NCI-H2081 (cell line): ENCODE measurements at places on chromosomes 13 and 19.
A peak's percentile ranks its signal among the peaks of the same experiment; 100 is the strongest.

GRCh38 chr19:49639401-49640112, 386 bp downstream of the RRAS start:
- no peak for DNase-seq

DNA sequence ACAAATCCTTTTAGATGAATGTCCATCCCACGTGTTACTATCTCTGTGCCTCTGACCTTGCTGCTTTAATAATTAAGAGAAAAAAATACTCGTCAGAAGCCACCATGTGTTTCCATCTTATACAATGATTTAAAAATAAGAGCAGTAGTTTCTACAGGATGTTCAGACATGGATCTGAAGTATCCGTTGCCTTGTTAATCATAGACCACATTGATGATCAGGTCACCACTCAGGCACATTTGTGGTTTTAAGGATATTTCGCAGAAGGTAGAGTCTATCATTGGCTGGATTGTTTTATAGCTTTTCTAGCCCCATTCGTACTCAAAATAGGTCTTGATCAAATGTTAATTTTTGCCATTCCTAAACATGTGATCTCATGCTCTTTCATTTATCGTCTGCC, 710.0 kb upstream of the ARGLU1 start:
- DNase-seq: no peak

DNA sequence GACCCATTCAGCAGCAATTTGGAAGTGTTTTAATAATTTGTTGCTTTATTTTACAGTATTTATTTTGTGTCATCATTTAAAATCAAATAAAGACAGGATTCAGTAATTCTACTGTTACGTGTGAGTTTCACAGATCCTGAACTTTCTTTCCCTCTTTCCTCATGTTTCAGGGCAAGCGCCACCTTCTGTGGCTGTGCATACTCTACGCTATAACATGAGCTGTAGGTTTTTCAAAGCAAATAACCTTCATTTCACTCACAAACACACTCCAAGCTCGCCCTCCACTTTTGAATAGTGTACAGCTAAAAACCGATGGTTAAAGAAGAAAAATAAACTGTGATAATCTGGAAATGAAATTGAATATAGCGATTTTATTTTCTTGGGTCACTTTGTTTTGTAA, 753.3 kb downstream of the OLFM4 start:
- no peak for DNase-seq

- DNase-seq: no peak
Measured at GRCh38 chr13:43978688-43979087, 99.0 kb downstream of the LACC1 start.

GRCh38 chr13:81760316-81760715, 1419.4 kb upstream of the SPRY2 start:
- no peak for DNase-seq

- no peak for DNase-seq
Measured at GRCh38 chr19:17648786-17649185, 39.4 kb downstream of the UNC13A start.

GRCh38 chr19:50189331-50189730, 14.1 kb upstream of the MYH14 start:
- no peak for DNase-seq

GRCh38 chr19:16605115-16605514, 22.9 kb downstream of the MED26 start:
- no peak for DNase-seq

DNA sequence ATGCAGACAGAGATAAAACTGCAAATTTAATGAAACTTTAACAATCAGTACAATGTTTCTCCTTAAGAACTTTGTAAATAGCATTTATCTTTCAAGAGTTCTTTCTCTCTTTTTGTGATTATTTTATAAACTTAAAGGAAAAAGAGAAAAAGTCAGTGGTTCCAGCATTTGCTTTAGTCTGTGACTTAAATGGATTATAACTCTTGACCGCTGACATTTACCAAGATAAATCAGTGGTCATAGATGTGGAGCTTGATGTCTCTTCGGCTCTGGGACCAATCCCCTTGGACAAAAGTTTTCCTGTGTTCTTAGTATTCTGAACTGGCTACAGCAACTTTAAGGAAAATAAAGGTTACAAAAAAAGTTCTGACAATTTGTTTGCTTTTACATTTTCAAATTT, 162.6 kb downstream of the TM9SF2 start:
- no peak for DNase-seq

DNA sequence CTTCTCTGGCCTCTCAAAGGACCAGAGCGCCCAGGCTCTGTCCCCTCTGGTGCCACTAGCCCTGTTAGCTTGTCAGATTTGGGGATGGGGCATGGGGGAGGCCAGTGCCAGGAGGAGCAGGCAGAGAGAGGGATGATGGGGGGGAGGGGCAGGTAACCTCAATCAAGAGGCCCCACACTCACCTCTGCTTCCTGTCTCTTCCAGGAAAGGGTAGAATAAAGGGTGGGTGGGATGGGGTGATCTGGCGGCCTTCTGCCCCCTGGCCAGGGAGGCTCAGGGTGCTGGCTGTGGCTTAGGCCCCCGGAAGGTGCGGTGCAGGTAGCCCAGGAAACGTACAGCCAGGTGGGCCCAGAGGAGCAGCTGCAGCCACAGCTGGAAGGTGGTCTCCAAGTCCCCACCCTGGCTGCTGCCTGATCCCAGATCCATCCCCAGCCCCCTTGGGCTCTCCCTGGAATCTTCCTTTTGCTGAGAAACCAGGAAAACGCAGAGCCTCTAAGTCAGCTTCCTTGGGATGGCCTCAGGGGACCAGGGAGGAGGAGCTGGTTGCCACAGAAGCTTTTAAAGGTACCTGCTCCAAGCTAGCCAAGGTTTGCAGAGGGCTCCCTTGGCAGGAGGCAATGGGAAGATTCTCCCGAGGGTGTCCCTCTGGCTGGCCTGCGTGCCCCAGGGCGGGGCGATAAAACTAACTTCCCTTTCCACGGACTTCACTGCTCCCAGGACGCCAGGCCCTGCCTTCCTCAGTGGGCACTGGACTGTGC, 5.3 kb downstream of the PRKACA start:
- no peak for DNase-seq

- DNase-seq: no peak
Measured at GRCh38 chr19:46022431-46023310, at the start of gene PGLYRP1. Gene PGLYRP1 (minus strand): TSS chr19:46023053. CDS start chr19:46023021, 32 bp downstream.

DNA sequence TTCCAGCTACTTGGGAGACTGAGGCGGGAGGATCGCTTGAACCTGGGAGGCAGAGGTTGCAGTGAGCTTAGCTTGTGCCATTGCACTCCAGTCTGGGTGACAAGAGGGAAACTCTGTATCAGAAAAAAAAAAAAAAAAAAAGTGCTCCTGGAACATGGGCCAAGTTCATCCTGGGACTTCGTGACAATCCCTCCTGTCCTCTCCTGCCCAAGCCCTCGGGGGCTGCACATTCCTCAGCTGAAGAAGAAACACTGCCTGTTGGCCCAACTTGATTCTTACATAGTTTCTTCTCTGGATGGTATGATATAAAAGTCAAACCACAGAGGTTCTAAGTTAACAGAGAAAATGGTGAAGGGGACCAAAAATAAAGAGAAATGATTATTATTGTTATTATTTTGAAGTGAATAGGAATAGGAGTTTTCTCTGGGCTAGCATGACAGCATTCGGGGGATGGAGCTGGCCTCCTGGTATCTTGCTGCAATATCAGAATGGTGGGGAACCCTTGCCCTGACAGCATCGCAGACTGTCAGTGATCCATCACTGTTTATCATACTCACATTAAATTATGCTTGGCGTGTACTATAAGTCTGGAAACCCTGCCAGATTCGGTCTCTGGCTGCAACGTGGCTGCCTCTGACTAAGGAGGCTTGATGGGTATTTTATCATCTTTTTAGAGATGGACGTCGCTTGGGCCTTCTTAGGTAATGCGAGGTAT, 113.7 kb upstream of the OXGR1 start:
- no peak for DNase-seq

GRCh38 chr13:41851351-41851750, 109.6 kb downstream of the VWA8 start:
- DNase-seq: no peak

DNA sequence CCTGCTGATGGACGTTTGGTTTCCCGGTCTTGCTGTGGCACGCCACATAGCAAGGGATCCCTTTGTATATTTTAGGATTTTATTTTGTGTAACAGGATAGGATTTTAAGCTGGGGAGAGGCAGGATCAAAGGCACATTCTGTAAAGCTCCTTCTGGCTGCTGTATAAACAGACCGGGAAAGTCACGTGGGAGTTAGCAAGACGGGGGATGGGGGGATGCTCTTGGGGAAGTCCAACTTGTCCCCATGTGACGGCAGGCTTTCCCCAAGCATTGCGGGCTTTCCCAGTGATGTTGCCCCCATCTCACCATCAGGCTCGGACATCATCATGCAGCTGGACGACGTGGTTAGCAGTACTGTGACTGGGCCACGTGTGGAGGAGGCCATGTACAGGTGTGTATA, 5.8 kb downstream of the QTRT1 start:
- no peak for DNase-seq

DNA sequence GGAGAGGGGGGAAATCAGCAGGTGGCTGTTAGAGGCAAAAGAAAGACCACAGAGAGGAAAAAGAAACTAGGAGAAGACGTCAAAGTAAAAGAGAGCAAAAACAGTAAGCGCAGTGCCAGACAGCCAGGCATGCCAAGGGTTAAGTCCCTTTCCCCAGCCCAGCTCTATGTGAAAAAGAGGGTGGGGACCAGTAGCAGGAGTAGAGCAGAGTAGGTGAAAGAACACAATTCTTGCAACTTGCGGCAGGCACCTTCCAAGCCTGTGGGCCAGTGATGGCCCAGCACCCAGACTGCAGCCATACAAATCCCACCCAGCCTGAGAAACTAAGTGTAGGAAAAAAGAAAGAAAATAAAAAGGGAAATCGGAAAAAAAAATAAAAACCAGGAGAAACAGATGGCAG, 64.2 kb upstream of the ZNF85 start:
- no peak for DNase-seq

DNA sequence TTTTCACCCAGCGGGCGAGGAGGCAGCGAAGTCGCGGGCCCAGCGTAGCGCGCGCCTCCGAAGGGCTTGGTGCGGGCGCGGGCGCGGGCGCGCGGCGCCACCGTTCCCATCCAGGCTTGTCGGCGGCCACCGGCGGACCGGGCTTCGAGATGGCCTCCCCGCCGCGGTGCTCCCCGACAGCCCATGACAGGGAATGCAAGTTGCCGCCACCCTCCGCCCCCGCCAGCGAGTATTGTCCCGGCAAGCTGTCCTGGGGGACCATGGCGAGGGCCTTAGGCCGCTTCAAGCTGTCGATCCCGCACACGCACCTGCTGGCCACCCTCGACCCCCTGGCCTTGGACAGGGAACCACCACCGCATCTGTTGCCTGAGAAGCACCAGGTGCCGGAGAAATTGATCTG, at the start of gene WDR88:
Gene WDR88, plus strand, starts transcription at position 94 of the 400 bp plus-strand sequence. Its CDS starts 56 bp downstream, at position 150.
- no peak for DNase-seq

DNA sequence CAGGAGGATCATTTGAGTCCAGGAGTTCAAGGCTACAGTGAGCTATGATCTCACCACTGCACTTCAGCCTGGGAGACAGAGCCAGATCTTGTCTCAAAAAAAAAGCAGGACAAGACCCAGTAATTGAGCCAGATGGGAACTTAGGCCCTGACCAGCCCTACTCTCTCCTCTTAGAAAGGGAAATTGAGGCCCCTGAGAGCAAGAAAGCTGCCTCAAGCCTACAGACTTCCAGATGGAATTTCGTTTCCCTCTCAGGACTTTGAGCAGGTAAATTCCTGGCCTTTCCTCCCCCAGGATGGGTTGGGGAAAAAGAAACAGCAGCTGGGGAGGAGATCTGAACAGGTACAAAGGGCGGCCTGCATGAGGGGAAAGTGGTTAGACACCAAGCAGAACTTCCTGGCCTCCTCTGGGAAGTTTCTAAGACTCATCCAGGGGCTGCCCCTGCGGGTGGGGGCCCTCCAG, 3.6 kb upstream of the BCL3 start:
- no peak for DNase-seq

- no peak for DNase-seq
Measured at GRCh38 chr19:1650650-1651567, 1.5 kb downstream of the TCF3 start.

GRCh38 chr13:111656439-111656838, 336.0 kb downstream of the TEX29 start:
- no peak for DNase-seq

DNA sequence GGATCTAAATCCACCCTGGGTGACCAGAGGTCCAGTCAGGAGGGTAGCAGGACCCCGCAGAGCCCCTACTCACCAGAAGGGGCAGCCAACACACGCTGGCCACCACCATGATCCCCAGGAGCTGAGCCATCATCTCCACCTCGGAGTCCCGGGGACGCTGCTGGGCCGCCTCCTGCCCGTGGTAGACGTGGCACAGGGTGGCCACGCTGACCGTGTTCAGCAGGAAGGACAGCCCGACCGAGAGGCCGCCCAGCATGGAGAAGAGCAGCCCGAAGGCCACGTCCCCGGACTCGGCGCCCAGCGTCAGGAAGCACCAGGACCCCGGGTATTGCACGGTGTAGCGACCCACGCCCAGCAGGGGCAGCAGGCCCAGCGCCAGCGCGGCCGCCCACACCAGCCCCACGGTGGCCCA, 6.9 kb downstream of the TBXA2R start:
- DNase-seq: no peak

DNA sequence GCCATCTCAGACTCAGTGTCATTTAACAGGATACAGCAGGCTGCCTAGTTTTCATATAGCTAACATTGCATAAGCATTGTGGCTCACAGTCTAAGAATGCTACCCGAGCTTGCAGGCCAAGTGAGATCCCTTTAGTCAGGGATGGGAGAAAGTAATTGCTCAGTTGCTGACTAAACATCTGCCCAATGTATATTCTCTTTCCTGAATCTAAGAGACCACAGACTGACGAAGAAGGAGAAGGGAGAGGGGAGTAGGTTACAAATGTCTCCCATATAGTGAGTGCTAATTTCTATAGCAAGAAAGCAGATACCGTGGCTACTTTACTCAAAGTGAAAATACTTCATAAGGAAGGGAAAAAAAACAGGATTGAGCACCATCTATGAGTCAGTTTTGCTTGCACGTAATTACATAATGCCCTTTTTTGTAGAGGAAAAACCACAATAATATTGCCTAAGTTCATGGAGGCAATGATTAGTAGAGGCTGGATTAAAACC, 453.9 kb downstream of the COG6 start:
- DNase-seq: no peak

DNA sequence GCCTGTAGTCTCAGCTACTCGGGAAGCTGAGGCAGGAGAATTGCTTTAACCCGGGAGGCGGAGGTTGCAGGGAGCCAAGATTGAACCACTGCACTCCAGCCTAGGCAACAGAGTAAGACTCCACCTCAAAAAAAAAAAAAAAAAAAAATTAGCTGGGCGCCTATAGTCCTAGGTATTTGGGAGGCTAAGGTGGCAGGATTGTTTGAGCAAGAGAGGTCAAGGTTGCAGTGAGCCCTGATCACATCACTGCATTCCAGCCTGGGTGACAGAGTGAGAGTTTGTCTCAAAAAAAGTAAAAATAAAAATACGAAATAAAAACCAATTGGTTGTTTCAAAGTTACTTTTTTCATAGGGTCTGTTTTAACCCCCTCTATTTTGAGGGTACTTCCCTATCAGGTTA, 1.3 kb upstream of the LMNB2 start:
- DNase-seq: no peak

- peak; percentile 14 for DNase-seq
Measured at GRCh38 chr19:41421314-41421713, 5.9 kb downstream of the B3GNT8 start.

- DNase-seq: no peak
Measured at GRCh38 chr19:10018263-10018662, 5.0 kb downstream of the RDH8 start.

- no peak for DNase-seq
Measured at GRCh38 chr13:71814806-71815360, 52.1 kb downstream of the DACH1 start.

GRCh38 chr19:16033721-16034120, 42.6 kb upstream of the TPM4 start:
- DNase-seq: no peak
